ENCODE measurements at places on chromosomes 1 and 21. TPM values are rescaled to one million over a fixed set of nuclear protein-coding genes. Genes with fewer than 3 reads are reported as not detected.

DNA sequence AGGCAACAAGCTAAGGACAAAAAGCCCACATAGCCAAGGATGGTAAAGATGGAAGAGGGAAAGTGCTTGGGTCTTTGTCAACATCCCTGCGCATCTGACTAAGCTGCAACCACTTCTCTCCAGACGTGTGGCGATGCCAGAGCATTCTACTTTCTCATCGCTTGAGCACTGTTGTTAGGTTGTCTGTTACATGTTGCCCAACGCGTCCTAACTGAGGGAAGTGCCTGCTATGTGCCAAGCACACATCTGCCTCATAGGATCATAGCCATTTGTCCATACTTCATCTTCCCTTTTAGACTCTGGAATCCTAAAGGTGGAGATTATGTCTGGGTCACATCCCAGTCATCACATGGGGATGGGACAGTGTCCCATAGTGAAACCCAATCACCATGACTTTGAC lies 464.9 kb downstream of the MATN1 start:
- no peak for DNase-seq

DNA sequence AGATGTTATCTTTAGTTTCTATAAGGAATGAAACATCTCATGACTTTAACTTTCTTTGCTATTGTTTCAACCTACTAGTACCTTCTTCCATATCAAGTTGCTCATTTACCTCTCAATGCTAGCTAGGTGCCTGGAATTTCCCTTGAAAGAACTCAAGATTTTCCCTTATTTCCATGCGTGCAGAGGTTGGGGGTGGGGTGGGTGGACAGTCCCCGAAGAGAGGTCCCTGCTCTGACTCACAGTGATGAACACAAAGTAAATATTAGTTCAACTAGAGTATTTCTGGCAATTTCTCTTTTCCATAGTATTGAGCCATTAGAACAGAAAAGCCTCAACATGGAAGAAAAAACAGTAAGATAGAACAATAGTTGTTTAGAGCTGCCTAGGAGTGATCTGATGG lies 239.0 kb upstream of the ZP4 start:
- DNase-seq: no peak

- DNase-seq: no peak
Measured at GRCh38 chr1:235545292-235545930, 41.2 kb upstream of the B3GALNT2 start.

- no peak for DNase-seq
Measured at GRCh38 chr21:22164912-22165311, 1166.7 kb downstream of the NCAM2 start.

GRCh38 chr1:163472651-163473248 lies 151.0 kb downstream of the NUF2 start:
- no peak for DNase-seq

DNA sequence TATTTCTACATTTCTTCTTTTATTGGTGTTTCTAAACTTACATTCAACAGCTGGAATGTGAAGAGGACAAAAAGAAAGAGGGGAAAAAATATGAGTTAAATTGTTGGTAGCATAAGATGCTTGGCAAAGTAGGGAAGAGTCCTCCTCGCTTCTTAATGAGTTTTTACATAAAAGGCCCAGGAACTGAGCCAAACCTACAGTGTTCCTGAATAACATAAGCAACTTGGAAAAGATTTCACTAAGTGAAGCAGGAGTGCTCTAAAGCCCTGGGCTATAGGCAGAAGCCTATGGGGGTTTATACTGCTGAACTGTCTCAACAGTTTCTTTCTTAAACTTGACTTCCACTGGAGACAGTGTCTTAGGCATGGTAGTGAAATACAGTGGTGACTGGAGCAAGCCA lies 115.0 kb upstream of the USP25 start:
- no peak for DNase-seq

- DNase-seq: peak; percentile 17
Measured at GRCh38 chr1:38004284-38005108, 818 bp downstream of the FHL3 start.

DNA sequence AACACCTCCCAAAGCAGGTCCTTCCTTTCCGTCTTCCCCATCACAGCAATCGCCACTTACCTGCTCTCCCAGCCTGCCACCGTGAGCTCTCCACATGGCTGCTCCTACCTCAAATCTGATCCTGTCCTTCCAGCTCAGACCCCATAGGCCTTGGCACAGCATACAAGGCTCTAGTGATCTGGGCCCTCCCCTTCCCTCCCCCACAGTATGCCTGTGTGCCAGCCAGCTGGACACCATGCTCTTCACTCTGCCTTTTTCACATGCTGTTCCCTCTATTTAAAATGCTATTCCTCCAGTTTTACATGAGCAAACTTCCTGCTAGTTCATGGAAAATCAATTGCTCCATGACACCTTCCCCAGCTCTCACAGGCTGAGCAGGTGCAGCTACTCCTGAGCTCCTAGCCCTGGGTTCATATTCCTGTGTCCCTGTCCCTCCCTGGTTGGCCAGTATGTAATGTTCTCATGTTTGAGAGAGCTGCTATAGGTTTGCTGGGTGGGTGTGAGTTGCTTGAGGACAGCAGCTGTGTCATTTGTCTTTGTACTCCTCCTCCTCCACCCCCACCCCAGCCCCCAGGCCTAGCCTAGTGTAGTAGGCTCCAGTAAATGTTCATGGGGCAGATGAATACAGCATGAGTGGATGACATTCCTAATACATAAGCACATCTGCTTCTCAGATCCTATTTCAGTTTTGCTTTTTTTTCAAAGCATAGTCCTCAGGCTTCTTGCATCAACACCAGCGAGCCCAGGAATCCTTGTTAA lies 6.3 kb upstream of the TNNT2 start:
- DNase-seq: no peak

DNA sequence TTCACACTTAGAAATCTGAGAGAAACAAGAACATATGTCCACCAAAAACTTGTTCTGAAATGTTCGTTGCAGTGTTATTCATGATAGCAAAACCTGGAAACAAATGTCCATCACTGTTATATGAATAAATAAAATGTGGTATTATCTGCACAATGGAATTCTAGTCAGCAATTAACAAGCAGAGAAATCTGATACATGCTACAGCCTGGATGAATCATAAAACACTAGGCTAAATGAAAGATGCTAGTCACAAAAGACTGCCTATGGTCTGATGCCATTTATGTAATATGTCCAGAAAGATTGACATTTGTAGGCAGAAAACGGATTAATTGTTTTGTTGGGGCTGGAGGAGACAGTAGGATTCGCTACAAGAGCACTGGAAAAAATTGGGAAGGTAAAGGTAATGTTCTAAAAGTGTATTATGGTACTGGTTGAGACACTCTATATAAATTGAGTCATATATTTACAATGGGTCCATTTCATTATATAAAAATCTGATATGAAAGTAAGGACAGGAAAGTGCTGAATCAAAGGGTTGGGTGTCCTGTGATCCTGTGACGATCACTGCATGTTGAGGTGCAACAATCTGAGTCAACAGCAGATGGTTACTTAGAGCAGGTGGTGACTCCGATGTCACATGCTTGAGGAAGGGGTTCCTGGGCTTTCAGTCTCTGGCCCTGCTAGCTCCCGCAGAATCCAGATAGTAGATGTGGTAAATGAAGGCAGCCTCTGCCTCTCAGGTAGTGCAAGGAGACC lies 102.1 kb upstream of the NBPF4 start:
- DNase-seq: no peak

- DNase-seq: no peak
Measured at GRCh38 chr1:19938472-19938871, 15.1 kb upstream of the PLA2G2E start.

- no peak for DNase-seq
Measured at GRCh38 chr1:77405186-77405585, 123.4 kb downstream of the AK5 start.

- no peak for DNase-seq
Measured at GRCh38 chr1:225684741-225685140, 31.8 kb upstream of the ENAH start.

DNA sequence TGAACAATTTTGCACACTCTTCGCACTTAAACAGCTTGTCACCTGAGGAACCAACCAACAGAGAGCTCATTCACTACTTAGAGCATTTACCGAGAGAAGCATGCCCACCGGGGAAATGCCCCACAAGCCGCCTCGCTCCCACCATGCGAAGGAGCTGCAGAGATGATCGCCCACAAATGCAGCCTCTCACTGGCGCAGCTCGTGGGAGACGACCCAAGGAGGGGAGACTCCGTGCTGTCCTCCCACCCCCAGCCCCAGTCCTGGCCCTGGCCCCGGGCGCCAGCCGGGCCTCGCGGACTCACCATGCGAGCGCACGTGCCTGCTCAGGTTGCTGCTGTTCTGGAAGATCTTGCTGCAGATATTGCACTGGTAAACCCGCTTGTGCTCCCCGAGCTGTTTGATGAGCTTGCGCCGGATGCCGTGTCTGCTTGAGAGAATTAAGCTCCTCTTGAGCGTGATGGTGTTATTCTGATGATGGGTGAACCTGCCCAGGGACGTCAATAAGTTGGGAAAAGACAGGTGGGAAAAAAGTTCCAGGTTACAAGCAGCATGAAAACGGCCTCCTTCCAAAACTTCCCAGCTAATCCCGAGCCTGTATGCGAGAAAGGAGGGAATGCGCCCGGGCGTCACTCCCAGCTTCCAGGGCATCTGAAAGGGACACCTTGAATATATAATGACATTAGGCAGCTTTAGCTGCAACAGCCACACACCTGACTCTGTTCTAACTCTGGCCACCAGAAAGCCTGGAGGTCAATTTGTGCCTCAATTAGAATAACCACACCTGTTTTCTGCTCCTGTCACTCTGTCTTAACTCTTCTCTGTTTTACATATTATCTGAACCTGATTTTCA lies 42.8 kb downstream of the PRDM15 start:
- DNase-seq: no peak

DNA sequence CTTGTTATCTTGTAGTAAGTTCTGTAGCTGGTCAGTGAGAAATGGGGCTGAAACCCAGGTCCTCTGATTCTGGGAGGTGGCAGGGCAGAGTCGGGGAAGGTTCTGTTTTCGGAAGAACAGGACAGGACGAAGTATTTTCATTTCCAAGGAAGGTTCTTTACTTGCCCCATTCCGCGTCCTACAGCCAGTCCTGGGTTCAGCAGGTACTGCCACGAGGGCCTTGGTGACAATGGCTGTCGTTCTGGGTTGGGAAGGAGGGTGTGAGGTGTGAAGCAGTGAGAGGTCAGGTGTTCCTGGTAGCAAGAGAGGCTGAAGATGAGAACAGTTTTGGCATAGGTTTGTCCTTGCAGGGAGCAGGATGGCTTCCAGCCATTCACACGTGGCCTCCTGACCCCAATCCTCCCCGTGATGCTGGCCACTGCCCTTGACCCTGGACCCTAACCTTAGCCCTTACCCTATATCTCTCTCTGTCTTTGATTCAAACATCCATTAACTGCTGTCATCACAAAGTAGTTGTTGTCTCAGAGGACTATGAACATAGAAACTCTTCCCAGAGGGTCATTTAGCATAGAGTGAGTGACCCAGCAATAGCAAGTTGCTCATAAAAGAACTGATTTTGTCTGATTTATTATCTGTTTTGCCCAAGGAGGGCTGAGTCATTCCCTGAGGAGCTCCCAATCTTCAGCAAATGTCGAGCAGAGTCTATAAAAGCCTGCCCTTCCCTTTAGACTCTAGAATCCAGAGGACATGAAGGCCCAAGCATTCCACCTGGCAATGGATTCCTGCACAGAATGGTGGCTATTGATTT lies 25.0 kb downstream of the VASH2 start:
- no peak for DNase-seq

- no peak for DNase-seq
Measured at GRCh38 chr1:30353637-30354036, 369.7 kb downstream of the MATN1 start.

- no peak for DNase-seq
Measured at GRCh38 chr1:34479731-34480130, 275.1 kb upstream of the GJB5 start.

KIF21B gene
- 0.70 TPM for total RNA-seq

WNT4 gene
- not detected for total RNA-seq

CLDN19 gene
- not detected for total RNA-seq

ZBTB21 gene
- total RNA-seq: 3.8 TPM

LEFTY2 gene
- total RNA-seq: 0.40 TPM

EDARADD gene
- 2.5 TPM for total RNA-seq

Data from heart right ventricle (tissue), 16 donors.